ENCODE measurements at places on chromosomes 1 and 21.

DNA sequence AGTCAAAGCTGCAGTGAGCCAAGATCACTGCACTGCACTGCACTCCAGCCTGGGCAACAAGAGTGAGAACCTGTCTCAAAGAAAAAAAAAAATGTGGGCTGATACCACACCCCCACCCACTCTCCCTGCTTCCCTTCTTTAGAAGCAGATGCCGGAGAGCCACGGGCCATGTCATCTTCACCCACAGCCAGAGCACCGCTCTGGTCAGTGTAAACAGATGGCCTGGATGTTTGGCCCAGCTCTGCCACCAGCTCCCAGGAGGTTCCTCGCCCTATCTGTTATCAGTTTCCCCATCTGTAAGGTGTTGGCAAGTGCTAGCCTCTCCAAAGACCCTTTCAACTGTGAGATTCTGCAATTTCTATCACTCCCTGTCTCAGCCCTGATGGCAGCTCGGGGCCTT is 11.9 kb upstream of the ADGRB2 start:
- no peak for DNase-seq

DNA sequence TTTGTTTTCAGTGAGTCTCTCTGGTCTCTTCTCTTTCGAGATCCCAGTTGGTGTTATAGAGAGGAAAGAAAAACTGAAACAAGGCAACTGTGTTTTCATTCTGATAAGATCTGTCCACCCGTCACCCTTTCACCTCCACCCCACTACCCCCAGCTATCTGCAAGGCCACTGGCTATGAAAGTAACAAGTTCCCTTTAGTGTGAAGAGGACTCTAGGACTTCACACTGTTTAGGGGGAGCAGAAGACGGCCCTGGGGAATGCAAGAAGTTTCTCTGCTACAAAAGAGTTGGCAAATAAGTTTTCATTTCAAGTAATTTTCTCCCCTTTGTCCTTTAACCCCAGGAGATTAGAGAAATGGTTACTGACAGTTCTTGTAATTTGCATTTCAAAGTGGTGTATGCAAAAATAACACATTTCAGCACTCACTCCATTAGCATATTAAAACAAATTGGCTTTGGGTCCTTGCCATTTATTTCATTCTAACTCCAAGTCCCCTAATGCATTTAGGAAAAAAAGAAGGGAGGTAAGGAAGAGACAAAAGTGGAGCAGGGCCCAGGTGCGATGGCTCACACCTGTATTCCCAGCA is 79.6 kb upstream of the PPM1J start:
- DNase-seq = no peak

- DNase-seq = no peak
Observed at GRCh38 chr1:183619781-183620180, 15.8 kb downstream of the ARPC5 start.

GRCh38 chr1:2050461-2050792 is 216 bp downstream of the PRKCZ start:
- DNase-seq = no peak

DNA sequence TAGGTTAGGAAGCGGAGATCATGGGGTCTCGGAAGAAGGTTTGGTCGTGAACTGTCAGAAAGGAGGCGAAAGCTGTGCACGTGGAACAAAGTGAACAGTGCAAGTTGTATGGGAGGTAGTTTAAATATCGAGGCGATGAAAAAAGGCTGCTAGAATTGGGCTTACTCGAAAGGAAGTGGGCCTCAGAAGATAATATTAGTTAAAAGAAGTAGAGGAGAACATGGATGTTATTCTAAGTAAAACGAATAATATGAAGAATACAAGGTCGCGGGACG is 571 bp downstream of the WDR3 start:
- no peak for DNase-seq

- no peak for DNase-seq
Observed at GRCh38 chr21:36134803-36135390, at the start of gene CBR3. CBR3 (plus strand) TSS chr21:36135079; CDS start chr21:36135193, 114 bp downstream.

DNA sequence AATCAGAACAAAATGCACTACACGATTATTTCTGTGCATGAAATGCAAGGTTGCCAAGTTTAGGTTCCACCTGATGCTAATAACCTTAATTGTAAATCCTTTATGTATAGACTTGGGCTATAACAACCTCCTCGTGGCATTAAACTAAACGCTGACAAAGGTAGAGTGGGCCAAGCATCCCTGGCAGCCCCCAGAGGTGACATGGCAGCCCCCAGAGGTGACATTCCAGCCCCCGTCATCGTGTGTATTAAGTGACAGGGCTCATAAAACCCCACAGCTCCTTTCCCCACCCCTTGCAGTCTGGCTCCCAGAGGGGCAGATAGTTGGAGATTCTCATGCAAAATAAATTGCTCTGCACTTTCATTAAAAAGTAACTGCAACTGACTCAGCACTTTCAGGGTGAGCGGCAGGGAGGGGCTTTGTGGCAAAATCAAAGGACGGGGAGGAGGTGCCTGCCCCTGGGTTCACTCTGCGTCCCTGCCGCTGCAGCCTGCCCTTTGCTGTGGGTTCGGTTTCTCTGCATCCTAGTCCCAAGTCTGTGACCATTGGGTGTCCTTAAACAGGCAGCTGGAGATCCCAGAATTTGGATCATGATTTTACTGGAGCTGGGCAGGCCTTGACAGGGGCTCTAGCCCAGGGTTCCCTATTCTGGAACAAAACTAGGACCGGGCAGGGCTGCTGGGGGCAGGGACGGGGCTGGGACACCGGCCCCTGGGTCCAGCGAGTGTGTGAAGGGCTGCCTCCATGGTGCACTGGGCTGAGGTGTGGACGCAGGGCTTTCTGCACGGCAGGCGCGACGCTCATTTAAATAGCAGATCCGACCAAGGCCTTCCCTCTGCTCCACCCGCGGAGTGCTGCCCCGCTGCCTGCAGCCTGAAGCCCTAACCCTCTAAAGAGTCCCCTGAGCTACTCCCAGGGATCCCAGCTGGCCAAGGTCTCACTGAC is 234.9 kb upstream of the VAMP3 start:
- no peak for DNase-seq

DNA sequence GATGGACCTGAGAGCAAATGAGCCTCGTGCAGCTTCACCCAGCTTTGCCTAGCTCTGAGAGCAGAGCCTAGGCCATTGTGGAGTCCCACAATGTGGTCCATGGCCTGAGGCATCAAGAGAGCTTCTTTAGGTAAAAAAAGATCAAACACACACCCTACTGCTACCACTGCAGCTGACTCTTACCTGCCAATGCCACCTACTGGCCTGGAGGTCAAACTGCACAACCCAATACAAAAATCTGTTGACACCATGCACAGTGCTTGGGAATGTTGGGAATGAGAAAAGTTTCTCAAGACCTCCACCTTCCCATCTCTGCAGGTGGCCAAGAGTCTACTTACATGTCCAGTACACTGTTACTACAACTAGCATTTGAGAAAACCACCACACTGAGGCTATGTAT is 60.6 kb downstream of the UCHL5 start:
- DNase-seq = no peak

DNA sequence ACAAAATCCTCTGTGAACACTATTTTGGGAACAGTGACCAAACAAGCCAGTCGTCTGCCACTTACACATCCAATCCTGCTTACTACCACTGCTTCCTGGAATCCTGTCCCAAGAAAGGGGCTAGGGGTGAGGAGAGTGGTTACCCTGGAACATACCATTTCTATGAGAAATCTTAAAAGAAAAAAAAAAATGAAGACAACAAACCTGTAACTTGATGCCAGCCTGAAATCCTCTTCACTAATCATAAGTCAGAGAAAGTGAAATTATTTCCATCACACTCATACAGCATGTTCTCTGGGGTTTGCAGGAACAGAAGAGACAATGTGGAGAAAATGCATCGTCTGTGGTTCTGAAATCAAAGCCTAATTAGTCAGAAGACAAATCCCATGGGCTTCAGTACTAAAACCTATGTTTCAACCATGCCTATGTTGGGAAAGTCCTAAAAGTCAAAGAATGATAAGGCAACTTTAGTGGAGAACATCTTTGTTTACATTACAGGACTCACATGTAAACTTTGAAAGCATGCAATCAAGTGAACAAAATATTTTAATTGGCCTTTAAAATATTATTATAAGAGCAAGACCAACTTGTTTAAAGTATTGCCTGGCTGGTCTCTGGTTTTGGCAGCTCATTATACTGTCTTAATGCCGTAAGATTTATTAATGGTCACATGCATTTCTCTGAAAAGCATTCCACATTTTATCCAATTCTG is 220.7 kb downstream of the LTN1 start:
- DNase-seq = no peak

GRCh38 chr21:23401278-23401677 is 2206.0 kb downstream of the MRPL39 start:
- no peak for DNase-seq

DNA sequence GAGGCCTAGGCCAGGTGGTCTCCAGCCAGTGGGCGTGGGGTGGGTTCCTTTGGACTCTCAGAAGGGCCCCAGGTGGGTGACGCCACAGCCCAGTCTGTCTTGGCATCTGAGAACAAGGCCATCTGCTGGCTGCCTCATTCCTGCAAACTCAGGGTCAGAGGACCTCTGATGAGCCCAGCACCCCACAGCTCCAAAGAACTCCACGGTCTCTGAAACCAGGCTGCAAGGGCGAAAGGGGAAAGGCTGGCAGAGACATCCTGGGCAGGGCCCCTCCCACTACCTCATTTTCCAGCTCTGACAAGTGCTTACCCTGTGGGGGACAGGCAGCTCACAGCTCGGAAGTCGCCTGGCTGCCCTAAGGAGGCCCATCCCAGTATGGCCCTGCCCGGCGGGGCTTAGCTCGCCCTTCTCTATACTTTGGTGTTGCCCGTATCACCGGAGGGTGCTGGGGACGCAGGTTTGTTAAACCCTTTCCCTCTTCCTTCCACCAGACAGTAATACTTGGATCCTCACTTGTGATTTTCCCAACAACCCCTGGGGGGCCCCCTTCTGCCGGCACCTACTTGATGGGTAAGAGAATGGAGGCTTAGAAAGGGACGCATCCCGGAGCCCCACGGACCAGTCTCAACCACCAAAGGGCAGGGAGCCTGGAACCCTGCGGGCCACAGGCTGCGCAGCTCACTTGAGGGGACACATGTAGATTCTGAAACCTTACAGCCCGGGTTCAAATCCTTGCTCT is 10.9 kb upstream of the EDN2 start:
- no peak for DNase-seq

DNA sequence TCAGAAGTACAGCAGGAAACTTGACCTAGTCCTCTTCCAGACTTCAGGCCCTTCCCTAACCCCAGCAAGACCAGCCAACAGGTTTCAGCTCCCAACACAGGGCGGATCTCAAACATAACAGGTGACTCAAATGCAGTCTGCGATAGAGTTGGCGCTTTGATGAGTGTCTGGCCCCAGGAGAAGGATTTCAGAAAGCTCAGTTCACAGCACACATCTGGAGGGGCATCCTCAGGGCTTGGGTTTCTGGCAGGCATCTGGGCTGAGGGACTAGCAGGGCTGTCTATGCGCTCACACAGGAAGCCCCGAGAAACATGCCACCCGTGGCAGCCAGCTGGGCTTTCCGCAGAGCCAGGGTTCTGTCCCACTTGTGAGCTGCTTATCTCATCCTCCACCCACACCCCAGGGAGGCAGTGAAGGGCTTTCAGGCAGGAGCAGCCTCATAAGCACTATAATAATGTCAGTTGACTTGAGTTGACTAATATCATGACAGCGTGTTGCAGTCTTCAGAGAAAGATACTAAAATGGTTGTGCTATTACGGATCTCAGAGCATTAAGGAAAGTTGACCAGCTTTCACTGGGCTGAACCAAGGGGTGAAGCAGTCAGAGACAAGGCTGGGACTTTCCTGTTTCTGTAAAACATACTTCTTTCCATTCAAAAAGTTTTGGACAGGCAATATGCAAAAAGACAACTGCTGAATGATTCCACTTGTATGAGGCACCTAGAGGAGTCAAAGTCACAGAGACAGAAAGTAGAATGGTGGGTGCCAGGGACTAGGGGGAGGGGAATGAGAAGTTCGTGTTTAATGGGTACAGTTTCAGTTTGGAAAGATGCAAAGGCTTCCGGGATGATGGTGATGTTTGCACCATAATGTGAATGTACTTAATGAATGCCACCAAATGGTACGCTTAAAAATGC is 233.0 kb upstream of the IRF2BP2 start:
- DNase-seq = peak; percentile 51

GRCh38 chr1:244102046-244102445 is 51.0 kb downstream of the ZBTB18 start:
- no peak for DNase-seq

DNA sequence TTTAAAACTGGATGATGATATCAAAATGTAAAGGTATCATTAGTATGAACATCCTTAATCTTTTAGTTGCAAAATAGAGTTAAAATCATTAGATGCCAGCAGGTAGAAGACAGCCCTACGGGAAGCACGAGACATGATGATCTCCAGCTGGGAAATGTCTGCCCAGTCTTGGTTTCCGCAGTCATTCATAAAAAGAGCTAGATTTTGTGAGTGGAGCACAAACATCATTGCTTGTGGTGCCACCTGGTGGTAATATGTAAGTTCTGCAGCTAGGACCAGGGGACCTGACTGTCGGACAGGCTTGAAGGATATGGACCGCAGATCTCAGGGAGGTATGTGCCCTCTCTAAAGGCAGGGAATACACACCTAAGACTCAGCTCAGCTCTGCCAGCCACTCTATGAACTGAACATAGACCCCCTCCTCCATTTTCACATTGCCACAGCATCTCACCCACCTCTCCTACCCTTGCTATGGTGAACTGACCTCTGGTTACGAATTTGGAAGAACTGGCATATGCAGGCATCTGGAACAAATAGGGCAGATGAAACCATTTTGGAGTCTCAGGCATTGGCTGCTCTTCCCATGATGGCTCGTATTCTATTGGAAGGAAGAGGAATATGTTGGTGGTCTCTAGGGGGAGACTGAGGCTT is 9.2 kb downstream of the FCMR start:
- DNase-seq = no peak
